A673 (cell line): ENCODE measurements at places on chromosomes 2 and 18. TPM values are rescaled to one million over a fixed set of nuclear protein-coding genes. Genes with fewer than 3 reads are reported as not detected.
A peak's percentile ranks its signal among the peaks of the same experiment; 100 is the strongest.

- DNase-seq = no peak
Observed at GRCh38 chr2:232492236-232492848, 4.7 kb upstream of the ECEL1 start.

GRCh38 chr2:159265171-159265576, 21.3 kb downstream of the WDSUB1 start:
- DNase-seq = no peak

DNA sequence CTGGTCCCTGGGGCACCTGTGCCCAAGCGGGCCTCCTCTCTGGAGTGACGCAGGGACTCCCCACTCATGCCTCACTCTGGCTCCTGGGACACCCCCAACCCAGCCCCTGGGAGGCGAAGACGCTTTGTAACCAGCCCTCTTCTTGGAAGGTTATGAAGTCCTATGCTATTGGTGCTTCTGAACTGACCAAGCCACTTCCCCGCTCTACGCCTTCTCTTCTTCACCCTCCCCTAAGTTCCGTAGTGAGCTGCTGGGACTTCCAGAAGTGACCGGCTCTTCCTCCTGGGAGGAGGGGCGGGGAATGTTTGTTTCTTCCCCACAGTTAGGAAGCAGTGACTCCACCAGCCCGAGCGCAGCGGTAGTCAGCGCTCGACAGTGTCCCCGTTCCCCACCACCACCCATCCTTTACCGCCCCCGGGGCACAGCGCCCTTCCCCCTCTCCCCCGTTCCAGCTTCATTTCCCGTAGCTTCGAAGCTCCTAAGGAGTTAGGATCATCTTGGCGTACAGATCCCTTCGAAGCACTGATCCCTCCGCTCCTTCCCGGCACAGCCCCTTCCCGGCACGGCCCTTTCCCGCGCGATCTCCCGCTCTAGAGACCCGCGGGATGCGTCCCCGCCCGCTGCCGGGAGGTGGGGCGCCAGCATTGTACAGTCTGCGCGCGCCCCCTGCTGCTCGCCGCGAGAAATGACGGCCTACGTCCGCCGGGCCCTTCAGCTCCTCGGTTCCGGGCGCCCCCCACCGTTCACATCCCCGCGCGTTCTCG, 25.3 kb upstream of the NOTO start:
- DNase-seq = peak; percentile 95

DNA sequence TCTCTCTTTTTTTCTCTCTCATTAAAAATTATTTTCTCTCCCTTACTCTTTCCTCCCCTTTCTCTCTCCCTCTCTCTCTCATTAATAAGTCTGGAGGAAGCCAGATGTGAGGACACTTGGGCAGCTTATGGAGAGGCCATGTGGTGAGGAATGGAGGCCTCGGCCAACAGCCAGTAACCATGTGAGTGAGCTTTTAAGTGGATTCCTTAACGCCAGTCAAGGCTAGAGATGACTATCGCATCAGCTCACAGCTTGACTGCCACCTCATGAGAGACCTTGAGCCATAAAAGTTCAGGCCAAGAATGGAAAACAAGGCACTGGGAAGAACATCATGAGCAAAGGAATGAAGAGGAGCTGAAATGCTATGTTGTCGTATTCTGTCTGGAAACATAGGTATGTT, 39.1 kb downstream of the ETAA1 start:
- no peak for DNase-seq

- DNase-seq = no peak
Observed at GRCh38 chr2:149364839-149365238, 34.5 kb downstream of the LYPD6 start.

GRCh38 chr2:14634489-14635390, 2.2 kb downstream of the LRATD1 start:
- peak; percentile 9 for DNase-seq

DNA sequence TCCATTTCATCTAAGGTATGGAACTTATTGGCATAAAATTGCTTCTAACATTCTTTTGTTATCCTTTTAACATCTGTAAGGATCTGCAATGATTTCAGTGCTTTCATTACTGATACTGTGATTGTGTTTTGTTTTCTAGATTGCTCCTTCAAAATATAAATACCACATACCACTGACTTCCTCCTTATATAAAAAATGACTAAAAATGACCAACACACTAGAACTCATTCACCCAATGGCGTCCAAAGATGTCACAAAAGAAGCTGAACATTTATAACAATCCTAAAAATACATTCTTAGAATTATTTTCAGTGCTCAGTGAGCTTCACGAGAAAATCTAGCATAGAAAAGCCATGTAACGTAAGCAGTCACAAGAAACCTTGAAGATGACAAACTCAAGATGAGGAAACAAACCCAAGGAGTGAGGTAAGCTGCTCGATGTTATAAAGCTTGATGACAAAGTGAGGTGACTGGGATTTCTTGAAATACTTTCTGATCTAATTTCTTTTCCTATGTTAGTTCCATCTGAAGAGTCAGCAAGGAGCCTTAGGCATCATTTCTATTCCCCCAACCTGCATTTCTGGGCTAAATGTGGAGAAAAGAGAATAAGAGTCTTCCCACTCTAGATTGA, 42.6 kb downstream of the PNO1 start:
- no peak for DNase-seq

- no peak for DNase-seq
Observed at GRCh38 chr2:235864733-235865515, 303.3 kb downstream of the GBX2 start.

- peak; percentile 44 for DNase-seq
Observed at GRCh38 chr2:74525717-74526648, at the start of gene DQX1. DQX1 (minus strand) TSS chr2:74526231; CDS start chr2:74525729, 502 bp downstream.

Gene PTMA
- total RNA-seq = 1,708 and 1,722 TPM in 2 replicates

DNA sequence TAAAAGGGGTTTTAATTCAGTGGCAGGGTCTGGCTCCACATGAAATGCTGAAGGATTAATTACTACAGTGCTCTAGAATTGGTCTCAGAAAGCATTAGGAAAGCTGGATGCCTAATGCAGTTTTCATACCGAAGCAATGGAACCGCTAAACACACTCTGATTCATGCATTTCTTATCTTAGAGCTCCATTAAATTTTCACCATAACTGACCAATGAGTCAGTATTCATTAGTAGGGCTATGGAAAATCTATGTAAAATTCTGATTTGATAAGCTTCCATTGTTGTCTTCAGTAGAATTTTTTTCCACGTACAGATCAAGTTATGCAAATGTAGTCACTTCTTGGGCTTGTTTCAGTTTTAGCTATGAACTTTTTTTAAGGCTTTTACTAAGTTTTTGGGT, 359.9 kb downstream of the ARHGAP15 start:
- DNase-seq = no peak

- DNase-seq = no peak
Observed at GRCh38 chr2:224134003-224134734, 95.1 kb upstream of the SERPINE2 start.
